ENCODE measurements at places on chromosomes 11 and 22. TPM values are rescaled to one million over a fixed set of nuclear protein-coding genes. Genes with fewer than 3 reads are reported as not detected.

- no peaks in the 10 kb centered on the region for H3K27me3 ChIP-seq
- H3K36me3 ChIP-seq, result no peaks in the 10 kb centered on the region
- H3K27ac ChIP-seq, result no peak overlapping the region
- no peak overlapping the region for H3K4me3 ChIP-seq
- H3K4me1 ChIP-seq, result no peaks in the 10 kb centered on the region
Observed at GRCh38 chr22:32830473-32830872, 29.0 kb downstream of the TIMP3 start.

- H3K27ac ChIP-seq, result no peak overlapping the region
Observed at GRCh38 chr11:14240221-14240620, 118.8 kb downstream of the RRAS2 start.

GRCh38 chr11:126624506-126624905 is 269.0 kb downstream of the ST3GAL4 start:
- no peak overlapping the region for H3K27ac ChIP-seq
- no peaks in the 10 kb centered on the region for H3K36me3 ChIP-seq
- no peaks in the 10 kb centered on the region for H3K4me1 ChIP-seq

OTOG gene
- total RNA-seq, result not detected

NCF4 gene
- not detected for total RNA-seq

LRRC56 gene
- total RNA-seq, result not detected

NEFH gene
- not detected for total RNA-seq
